ENCODE measurements at places on chromosomes 7 and 10. TPM values are rescaled to one million over a fixed set of nuclear protein-coding genes. Genes with fewer than 3 reads are reported as not detected.

SERPINE1 gene
- 5.6 TPM for total RNA-seq

MEIG1 gene
- not detected for total RNA-seq

GRCh38 chr7:42253316-42253715, 16.3 kb upstream of the GLI3 start:
- H3K27me3 ChIP-seq = no peaks in the 10 kb centered on the region
- no peaks in the 10 kb centered on the region for H3K36me3 ChIP-seq
- H3K27ac ChIP-seq = no peak overlapping the region
- H3K4me3 ChIP-seq = no peak overlapping the region
- DNase-seq = no peak

GRCh38 chr7:152643979-152644559, 31.9 kb downstream of the XRCC2 start:
- peaks cover 36% of the 10 kb centered on the region for H3K36me3 ChIP-seq
- no peak overlapping the region for H3K27ac ChIP-seq
- H3K4me3 ChIP-seq = no peak overlapping the region
- no peaks in the 10 kb centered on the region for H3K4me1 ChIP-seq
- DNase-seq = no peak
- H3K27me3 ChIP-seq = no peaks in the 10 kb centered on the region

- H3K27ac ChIP-seq = no peak overlapping the region
- DNase-seq = no peak
- H3K27me3 ChIP-seq = no peaks in the 10 kb centered on the region
- H3K4me1 ChIP-seq = peaks cover 12% of the 10 kb centered on the region
- H3K4me3 ChIP-seq = no peak overlapping the region
- H3K36me3 ChIP-seq = peaks cover under 1% of the 10 kb centered on the region
These were observed 67.7 kb downstream of the TACR2 start for GRCh38 chr10:69348816-69349541.

- H3K4me1 ChIP-seq = no peaks in the 10 kb centered on the region
- H3K27me3 ChIP-seq = no peaks in the 10 kb centered on the region
- DNase-seq = no peak
These were observed 237.2 kb upstream of the ZNF32 start for GRCh38 chr10:43885842-43886241.

DNA sequence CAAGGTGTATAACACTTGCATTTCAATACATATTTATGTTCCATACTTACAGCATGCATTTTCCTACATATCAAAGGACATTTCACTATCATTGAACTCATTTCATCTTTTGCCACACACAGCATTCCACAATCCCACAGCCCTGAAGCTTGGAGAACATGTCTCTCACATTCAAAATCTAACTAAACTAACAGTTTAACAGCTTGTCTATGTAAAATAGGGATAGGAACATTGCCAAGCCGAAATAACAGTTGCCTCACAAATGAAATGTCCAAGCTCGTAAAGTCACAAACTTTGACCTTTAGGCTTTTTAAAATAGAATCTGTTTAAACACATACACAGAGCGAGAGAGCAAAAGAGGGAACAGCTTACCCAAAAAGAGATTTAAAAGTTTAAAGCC, 65.3 kb downstream of the HGF start:
- no peak overlapping the region for H3K27ac ChIP-seq
- H3K27me3 ChIP-seq = no peaks in the 10 kb centered on the region
- no peak for DNase-seq
- H3K4me3 ChIP-seq = no peak overlapping the region
